Frontal cortex (tissue), 4 donors: ENCODE measurements at places on chromosomes 7 and 10. TPM values are rescaled to one million over a fixed set of nuclear protein-coding genes. Genes with fewer than 3 reads are reported as not detected.

- DNase-seq, result no peak
These were observed 45.1 kb upstream of the LYZL1 start for GRCh38 chr10:29243750-29244149.

- peak; percentile 91 for DNase-seq
These were observed 21.6 kb upstream of the LIMK1 start for GRCh38 chr7:74061840-74062539.

DNA sequence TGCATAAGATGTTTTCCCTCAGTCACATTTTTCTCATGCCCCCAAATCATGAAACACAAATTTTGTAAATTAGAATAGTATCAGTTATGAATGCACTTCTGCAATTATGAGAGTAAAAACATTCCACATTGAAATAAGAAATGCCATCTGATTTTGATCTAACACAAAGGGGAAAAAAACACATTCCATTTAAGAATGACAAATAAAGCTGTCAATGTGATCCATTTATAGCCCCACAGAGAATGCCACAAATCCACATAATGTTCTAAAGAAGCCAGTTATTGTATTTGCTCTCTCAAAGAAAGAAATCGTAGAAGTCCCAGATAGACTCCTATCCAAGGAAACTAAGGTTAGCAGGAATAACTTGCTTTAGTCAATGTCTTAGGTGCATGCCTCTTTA, 48.7 kb upstream of the RHOBTB1 start:
- no peak for DNase-seq

GRCh38 chr10:89648074-89648473, 3.0 kb upstream of the PANK1 start:
- no peak for DNase-seq

DNA sequence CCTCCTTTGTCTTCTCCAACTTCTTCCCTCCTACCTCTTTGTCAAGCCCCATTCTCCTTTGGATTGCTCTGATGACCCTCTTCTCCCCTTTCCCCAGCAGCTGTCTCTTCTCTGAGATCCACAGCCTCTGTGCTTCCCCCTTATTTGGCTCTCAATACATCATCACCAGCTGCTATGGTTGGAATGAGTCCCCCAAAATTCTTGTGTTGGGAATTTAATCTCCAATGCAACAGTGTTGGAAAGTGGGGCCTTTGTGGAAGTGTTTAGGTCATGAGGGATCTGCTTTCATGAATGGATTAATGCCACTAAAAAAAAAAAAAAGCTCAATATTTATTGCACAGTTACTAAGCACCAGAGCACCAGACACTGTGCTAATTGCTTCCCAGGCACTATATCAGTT, 39.2 kb upstream of the FRMD4A start:
- DNase-seq, result no peak

- DNase-seq, result no peak
These were observed 322 bp upstream of the RAMP3 start for GRCh38 chr7:45157286-45157652.

DNA sequence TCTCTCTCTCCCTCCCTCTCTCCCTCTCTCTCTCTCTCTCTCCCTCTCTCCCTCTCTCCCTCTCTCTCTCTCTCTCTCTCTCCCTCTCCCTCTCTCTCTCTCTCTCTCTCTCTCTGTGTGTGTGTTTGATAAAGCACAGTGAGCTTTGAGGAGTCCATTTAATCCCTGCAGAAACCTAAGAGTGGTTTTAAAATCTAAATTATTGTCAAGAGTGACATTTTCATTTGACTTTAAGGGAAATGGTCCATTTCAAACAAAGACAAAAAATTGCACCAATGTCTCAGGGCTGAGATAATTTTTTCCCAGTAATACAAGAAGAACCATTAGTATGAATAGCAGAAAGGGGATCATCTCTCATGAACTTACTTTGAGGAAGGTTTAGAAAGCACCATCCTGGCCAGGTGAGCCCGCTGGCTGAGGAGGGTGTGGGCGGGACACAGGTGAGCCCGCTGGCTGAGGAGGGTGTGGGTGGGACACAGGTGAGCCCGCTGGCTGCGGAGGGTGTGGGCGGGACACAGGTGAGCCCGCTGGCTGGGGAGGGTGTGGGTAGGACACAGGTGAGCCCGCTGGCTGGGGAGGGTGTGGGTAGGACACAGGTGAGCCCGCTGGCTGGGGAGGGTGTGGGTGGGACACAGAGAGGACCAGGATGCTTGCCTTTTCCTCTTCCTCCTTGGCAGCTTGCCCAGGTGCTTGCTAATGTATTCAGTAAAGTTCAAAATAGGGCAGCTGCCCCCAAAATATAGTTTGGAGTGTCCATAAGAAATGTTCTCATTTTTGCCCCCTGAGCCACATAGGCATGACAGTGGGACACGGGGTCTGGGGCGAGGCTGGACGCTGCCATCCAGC, 125.0 kb downstream of the DNAJB6 start:
- DNase-seq, result no peak

Gene AOC1
- total RNA-seq, result not detected
